T-cell (primary cell): ENCODE measurements at places on chromosomes 6 and 20. TPM values are rescaled to one million over a fixed set of nuclear protein-coding genes. Genes with fewer than 3 reads are reported as not detected.

- no peak overlapping the region for H3K27ac ChIP-seq
- DNase-seq: no peak
- no peak overlapping the region for H3K4me3 ChIP-seq
- no peaks in the 10 kb centered on the region for H3K4me1 ChIP-seq
- no peaks in the 10 kb centered on the region for H3K36me3 ChIP-seq
These were observed 83.3 kb upstream of the BHLHE23 start for GRCh38 chr20:63090052-63090451.

DNA sequence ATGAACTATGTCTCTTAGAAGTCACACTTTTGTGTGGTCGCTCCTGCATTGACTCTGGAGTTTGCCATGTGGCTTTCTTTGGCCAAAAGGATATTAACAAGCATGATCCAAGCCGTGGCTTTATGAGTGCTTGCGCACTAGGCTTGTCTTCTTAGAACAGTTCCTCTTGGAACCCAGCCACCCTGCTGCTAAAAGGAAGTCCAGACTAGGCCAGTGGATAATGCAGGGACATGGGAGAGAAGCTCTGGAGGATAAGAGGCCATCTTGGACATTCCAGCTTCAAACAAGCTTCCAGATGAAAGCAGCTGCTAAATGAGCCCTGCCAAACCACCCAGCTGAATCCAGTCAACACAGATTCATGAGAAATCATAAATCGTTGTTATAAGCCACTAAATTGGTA lies 346.4 kb downstream of the CDC5L start:
- H3K27me3 ChIP-seq: peaks cover 4% of the 10 kb centered on the region
- no peak for DNase-seq
- no peak overlapping the region for H3K4me3 ChIP-seq
- H3K36me3 ChIP-seq: no peaks in the 10 kb centered on the region

DNA sequence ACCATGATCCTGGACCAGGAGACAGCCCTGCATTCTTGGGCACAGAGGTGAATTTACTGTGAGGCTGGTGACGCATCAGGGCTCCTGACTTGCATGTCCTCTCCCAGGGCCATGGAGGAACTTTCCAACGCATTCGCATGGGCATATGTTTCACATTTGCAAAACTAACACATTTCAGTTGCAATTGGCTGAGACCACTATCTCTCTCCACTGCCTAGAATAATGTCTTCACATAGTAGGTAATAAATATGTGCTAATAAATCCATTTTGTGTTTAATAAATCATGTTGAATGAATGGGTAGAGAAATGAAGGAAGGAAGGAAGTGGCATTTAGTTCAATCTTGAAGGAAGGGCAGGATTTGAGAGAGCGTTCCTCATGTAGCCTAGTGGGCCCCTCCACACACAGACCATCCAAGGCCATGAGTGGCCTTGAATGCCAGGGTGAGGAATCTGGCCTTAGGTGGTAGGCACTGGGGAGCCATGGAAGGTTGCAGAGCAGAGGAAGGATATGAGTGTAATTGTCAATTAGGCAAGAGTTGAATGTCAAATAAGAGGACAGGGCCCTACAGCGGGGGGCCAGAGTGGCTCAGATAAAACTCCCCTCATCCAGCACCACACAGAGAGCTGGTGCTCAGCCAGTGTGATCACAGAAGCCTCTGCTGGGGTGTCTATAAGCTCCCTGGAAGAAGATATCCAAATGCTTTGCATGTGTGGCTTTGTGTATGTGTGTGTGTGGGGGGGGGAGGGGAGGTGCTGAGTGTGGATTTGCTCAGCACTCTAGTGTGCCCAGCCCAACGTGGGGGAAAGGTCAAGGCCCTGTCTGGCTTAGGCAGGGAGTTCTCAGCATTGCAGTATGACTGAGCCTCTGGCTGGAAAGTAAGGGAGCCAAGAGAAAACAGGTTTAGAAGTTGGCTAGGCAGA lies 30.9 kb upstream of the CCN5 start:
- H3K36me3 ChIP-seq: no peaks in the 10 kb centered on the region
- H3K27me3 ChIP-seq: peaks cover 9% of the 10 kb centered on the region
- H3K27ac ChIP-seq: no peak overlapping the region
- no peak for DNase-seq

DNA sequence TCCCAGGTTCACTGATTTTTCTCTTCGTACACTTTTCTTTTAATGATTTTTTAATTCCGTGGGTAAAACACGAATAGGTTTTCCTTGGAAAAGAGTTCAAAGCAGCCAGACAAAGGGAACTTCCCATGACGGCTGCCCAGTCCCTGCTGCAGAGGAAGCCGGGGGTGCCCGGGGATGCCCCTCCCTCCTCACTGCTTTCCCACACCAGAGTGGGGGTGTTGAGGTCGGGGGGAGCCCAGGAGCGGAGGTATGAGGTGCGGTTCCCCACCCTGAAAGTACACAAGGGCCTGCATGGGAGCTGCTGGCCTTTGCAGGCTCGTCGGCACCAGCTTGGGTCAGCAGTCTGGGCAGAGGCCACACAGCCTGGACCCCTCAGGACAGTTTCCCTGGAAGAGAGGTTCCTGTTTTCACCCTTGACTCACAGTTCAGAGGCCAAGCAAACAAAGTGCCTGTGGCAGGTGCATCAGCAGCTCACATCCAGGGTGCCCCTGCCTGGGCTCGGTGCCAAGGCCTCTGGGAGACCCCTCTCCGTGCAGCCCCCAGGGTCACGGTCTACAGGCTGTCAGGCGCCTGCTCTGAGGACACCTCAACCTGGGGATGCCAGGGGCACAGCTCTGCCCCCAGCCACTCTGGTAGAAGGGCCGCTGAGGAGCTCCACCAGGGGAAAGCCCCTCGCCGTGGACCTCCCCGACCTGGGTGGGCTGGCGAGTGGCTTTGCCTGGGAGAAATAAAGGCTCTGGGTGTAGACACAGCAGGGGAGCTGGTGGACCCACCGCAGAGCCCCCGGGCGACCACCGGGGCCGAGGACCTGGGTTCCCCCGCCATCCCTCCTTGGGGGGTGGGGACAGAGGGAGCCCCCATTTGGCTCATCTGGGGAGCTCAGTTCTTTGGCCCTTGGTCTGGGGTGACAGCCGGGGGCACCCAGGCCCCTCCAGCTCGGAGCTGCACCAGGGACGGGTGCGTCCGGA lies 15.4 kb upstream of the CHRNA4 start:
- H3K4me3 ChIP-seq: no peak overlapping the region
- peaks cover 88% of the 10 kb centered on the region for H3K27me3 ChIP-seq
- H3K36me3 ChIP-seq: no peaks in the 10 kb centered on the region
- no peak for DNase-seq
- H3K27ac ChIP-seq: no peak overlapping the region

DNA sequence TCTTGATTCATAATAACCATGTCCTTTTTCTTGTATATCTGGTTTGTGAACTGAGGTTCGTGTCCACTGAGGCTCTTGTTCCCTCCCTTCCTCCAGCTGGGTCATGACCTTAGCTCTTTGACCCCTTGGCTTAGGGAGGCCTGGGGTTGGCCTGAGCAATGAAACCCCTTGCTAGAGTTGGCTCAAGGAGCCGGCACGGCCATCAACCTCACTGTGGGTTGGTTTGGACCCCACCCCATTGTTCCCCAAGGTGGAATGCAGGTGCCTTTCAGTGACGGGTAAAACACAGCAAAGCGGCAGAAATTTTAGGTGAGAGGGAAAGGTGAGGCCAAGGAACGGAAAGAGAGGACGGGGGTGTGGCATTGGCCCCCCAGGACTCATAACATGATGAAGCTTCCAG lies 44.5 kb upstream of the PHACTR3 start:
- no peak overlapping the region for H3K4me3 ChIP-seq
- H3K4me1 ChIP-seq: no peaks in the 10 kb centered on the region
- no peak for DNase-seq
- H3K27me3 ChIP-seq: no peaks in the 10 kb centered on the region
- no peaks in the 10 kb centered on the region for H3K36me3 ChIP-seq
- no peak overlapping the region for H3K27ac ChIP-seq

GRCh38 chr6:149636124-149636523 lies 12.4 kb downstream of the KATNA1 start:
- H3K27me3 ChIP-seq: no peaks in the 10 kb centered on the region
- no peak for DNase-seq
- no peak overlapping the region for H3K27ac ChIP-seq
- H3K36me3 ChIP-seq: peaks cover 19% of the 10 kb centered on the region

DNA sequence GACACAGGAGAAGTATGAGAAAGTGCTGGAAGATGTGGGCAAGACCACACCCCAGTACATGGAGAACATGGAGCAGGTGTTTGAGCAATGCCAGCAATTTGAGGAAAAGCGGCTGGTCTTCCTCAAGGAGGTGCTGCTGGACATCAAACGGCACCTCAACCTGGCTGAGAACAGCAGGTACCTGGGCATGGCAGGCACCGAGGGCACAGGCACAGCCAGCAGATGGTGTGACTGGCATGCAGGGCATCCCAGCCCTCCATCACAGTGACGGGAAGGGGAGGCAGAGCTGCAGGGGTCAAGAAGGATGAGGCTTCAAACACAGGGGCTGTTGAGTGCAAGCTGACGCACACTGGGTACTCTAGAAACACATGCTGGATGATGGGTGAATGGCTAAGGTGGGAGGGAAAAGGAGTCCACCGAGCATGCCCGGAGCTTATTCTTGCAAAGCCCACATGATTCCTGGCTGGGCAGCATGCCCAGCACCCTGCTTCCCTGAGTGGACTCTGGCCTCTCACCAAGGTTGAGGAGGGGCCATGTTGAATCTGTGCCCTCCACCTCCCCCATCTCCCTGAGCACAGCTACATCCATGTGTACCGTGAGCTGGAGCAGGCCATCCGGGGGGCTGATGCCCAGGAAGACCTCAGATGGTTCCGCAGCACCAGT lies 26.3 kb downstream of the SPDEF start:
- no peak overlapping the region for H3K4me3 ChIP-seq
- H3K27me3 ChIP-seq: no peaks in the 10 kb centered on the region
- DNase-seq: no peak
- no peaks in the 10 kb centered on the region for H3K4me1 ChIP-seq

- H3K27ac ChIP-seq: no peak overlapping the region
- H3K27me3 ChIP-seq: no peaks in the 10 kb centered on the region
- DNase-seq: no peak
These were observed 19.3 kb upstream of the RNGTT start for GRCh38 chr6:88982720-88983119.

- no peak overlapping the region for H3K27ac ChIP-seq
- H3K27me3 ChIP-seq: peaks cover 13% of the 10 kb centered on the region
- peak overlapping the region; percentile 34 for H3K4me3 ChIP-seq
- H3K4me1 ChIP-seq: no peaks in the 10 kb centered on the region
- no peaks in the 10 kb centered on the region for H3K36me3 ChIP-seq
These were observed 99.7 kb downstream of the EYA2 start for GRCh38 chr20:46994341-46994740.

- peaks cover 38% of the 10 kb centered on the region for H3K4me1 ChIP-seq
- no peaks in the 10 kb centered on the region for H3K36me3 ChIP-seq
These were observed 19.6 kb upstream of the SERPINB1 start for GRCh38 chr6:2861060-2861821.

DNA sequence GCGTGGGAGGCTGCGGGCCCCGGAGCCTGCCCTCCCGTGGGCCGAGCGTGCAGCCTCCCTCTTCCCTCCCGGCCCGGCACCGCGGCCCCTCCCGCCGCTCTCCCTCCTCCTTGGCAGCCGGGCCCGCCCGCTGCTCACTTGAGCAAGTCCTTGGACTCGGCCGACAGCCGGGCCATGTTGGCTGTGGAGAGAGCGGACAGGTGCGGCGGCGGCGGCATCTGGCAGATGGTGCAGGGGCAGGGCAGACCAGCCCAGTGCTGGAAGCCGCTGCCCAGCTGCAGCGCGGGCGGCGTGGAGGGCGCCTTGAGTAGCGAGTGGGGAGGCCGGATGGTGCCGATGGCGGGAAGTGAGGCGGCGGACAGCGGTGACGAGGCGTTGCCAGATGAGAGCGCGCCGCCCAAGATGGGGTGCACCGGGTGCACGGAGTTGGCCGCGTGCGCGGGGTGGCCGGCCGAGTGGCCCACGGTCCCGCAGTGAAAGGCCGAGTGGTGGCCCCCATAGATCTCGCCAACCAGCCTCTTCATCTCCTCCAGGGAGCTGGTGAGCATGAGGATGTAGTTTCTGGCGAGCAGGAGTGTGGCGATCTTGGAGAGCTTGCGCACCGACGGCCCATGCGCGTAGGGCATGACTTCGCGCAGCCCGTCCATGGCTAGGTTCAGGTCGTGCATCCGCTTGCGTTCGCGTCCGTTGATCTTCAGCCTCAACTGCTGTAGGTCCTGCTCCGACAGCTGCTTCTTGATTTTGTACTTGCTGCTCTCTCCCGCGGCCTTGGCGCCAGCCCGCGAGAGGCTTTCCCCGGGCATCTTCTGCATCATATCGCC lies 766 bp downstream of the OLIG3 start:
- no peak overlapping the region for H3K4me3 ChIP-seq
- DNase-seq: no peak
- H3K27me3 ChIP-seq: peaks cover 89% of the 10 kb centered on the region
- peaks cover 40% of the 10 kb centered on the region for H3K4me1 ChIP-seq
- H3K36me3 ChIP-seq: no peaks in the 10 kb centered on the region
- H3K27ac ChIP-seq: no peak overlapping the region

- H3K36me3 ChIP-seq: no peaks in the 10 kb centered on the region
- H3K27me3 ChIP-seq: no peaks in the 10 kb centered on the region
These were observed 182.5 kb upstream of the JARID2 start for GRCh38 chr6:15063253-15063853.

DNA sequence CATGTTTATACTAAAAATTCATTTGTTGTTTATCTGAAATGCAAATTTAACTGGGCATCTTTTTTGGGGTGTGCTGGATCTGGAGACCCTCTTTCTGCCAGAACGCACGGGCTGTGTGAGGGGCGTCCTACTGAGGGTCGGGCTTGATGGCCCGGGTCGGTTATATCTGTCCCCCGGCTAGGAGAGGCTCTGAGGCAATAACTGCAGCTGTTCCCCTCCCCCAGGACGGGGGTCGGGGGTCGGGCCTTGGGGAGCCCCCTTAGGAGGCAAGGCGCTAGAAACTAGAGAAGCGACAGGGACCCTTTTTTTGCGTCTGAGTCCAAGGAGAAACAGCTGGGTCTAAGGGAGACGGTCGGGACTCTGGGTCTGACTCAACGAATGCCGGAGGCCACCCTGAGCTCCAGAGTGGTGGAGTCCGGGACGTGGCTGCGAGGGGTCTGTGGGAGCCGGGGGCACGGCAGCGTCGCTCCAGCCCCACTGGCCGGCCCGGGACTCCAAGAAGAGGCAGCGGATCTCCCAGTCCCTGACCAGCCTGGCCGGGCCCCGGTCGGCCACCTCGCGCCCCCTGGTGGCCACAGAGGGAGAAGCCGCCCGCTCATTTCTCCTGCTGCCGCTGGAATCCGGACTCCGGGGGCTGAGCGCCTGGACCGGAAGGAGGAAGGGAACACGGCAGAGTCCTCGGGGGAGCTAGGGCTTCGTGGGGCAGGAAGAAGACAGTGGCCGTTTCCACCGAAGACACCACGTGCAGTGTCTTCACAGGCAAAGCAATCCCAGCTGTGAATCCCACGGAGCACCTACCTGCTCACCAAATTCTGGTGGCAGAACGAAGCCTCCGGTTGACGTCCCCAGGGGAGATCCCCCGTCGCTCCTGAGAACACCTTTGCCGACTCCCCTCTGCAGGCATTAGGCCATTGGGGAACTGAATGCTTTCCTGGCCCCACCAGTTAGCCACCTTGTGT lies 24.0 kb upstream of the SCML4 start:
- H3K36me3 ChIP-seq: no peaks in the 10 kb centered on the region
- peak overlapping the region; percentile 59 for H3K4me3 ChIP-seq
- no peaks in the 10 kb centered on the region for H3K27me3 ChIP-seq
- peak overlapping the region; percentile 47 for H3K27ac ChIP-seq
- peak; percentile 79 for DNase-seq
- H3K4me1 ChIP-seq: peaks cover 19% of the 10 kb centered on the region

CD109 gene
- 1.0 TPM for total RNA-seq

GABRR1 gene
- not detected for total RNA-seq

TMEM217 gene
- 0.23 TPM for total RNA-seq

SLC22A16 gene
- total RNA-seq: not detected

IL17A gene
- total RNA-seq: not detected

PPIL6 gene
- total RNA-seq: 0.07 TPM

RAMACL gene
- total RNA-seq: 0.47 TPM

TAP2 gene
- total RNA-seq: 116 TPM

RAB44 gene
- total RNA-seq: not detected

MOG gene
- not detected for total RNA-seq

OR2J3 gene
- not detected for total RNA-seq

NKAIN4 gene
- not detected for total RNA-seq

LYRM2 gene
- total RNA-seq: 23.1 TPM
